ENCODE measurements at places on chromosomes 7 and 10.

DNA sequence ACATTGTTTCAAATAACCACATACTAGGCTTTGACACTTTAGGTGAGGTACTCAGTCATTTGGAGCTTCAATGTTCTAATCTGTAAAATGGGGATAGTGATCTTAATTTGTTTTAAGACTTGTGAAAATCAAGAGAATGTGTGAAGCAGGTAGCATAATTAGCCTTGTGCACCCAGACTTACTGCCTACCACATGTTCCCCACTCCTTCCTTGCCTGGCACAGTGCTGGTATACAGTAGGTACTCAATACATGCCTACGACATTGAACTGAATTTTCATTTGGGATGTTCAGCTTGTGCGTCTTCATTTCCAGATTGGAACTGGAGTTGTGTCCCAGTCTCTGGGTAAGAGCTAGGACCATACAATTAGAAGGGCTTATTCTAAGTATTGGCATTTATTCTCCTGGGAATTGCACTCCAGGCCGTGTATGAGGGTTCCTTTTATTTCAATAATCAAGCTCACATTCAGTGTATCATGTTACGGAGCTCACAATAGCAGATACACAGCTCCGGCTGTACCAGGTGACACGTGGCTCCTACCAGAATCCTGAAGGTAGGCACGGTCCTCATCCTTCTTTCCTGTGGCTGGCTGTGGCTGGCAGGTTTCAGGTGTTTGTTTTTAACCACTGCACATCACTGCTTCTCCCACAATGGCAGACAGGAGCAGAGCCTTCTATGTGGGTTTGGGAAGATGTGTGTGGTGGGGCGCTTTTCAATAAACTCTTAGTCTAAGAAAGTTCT lies 109.4 kb upstream of the PDCD4 start:
- no peak for DNase-seq

GRCh38 chr7:13021566-13022300 lies 334.3 kb downstream of the ARL4A start:
- no peak for DNase-seq

DNA sequence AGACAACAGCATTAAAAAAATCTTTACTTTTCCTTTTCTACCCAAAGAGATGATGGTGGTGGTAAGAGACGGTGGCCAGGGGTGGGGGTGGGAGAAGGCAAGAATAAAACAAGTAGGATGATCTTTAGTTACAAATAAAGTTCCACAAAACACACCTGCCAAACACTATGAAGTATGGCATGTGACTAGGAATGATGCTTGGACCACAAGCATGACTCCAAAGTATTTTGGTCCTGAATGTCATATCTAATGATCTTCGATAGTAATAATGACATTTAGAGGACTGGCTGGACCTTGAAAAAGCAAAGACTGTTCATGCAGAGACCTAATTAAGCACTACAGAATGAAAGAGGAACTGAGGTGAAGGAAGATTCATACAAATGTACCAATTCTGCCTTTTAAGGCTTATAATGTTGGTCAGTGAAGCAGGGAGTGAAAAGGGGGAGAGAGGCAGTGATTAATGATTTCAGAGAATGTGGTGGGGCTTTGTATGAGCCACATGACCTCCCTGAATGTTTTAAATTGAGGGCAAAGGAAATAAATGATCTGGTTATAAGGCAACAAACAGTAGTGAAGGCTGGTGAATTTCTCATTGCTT lies 29.6 kb upstream of the DKK1 start:
- no peak for DNase-seq

DNA sequence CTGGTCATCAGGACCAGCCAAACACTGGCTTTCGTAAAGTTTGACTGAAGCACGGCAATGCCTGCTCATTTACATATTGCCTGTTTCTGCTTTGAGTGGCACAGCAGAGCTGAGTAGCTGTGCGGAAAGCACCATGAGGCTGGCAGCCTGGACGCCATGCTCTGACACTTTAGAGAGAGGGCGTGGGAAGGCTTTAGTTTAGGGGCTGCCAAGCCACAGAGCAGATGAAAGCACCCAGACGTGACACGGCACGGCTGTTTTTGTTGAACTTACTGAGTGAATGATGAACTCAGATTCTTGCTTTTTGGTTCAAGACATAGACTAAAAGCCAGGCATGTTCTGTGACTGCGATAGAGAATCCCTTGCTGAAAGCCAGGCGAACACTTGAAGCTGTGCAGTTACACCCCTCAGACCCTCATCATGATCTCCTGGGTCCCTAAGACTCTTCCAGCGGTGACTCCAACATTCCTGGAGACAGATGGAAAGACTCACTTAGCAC lies 182.1 kb downstream of the ZMYND11 start:
- no peak for DNase-seq

DNA sequence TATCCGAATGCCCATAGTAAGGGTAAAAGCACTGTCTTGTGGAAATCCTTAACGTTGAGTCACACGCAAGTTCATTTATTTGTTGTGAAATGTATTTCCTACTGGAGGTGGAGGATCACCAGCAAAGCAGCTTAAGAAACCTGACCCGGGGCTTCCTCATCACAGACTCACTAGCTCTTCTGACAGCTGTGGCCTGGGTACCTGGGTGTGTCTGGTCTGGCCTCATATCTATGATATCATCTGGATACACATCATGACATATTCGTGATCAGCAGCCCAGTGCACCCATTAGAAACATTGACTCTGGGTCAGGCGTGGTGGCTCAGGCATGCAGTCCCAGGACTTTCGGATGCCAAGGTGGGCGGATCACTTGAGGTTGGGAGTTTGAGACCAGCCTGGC lies 8.8 kb downstream of the DRGX start:
- no peak for DNase-seq

GRCh38 chr7:26787701-26788100 lies 76.7 kb downstream of the SKAP2 start:
- no peak for DNase-seq

- no peak for DNase-seq
These were observed 456.8 kb upstream of the NRP1 start for GRCh38 chr10:33791272-33791660.

DNA sequence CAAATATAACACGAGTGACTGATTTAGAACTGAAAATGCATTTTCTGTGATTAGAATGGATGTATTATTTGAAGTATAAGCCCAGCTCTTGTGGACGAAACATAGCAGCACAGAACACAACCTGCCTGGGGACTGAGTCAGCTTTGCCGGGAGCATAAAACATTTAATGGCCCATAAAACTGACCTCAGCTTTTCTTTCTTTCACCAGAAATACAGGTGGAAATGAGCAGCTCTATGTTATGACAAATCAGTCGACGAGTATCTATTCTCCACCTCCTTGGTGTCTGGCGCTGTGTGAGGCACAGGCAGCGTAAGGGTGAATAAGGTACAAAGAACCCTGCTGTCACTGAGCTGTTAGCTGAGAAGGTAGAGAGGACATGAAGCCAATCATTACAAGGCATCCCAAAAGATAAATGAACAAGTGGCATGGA lies 471.6 kb upstream of the AKR1E2 start:
- no peak for DNase-seq

- no peak for DNase-seq
These were observed 48.2 kb upstream of the ANKRD1 start for GRCh38 chr10:90969121-90969534.

DNA sequence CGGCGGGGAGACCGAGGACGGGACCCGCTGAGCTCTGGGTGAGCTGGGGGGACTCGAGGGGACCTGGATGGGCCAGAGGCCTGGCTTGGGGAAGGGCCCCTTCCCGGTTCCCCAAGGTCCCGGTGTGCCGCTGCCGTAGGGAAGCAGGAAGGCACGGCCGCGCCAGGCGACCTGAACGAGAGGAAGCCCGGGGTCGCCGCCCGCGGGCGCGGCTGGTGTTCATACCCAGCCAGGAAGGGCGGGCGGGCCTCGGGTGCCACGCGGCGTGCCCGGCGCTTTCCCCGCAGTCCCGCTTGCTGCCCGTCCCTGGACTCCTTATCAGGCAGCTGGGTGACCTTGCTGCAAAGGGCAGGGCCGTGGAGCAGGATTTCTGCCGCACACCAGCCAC lies 38.0 kb downstream of the ZNF777 start:
- no peak for DNase-seq
